Activated T-cell treated with anti-CD3 and anti-CD28 coated beads, Interleukin-2, amount 50 U/mL, for 1 hour (primary cell): ENCODE measurements at places on chromosomes 2 and 18.

DNA sequence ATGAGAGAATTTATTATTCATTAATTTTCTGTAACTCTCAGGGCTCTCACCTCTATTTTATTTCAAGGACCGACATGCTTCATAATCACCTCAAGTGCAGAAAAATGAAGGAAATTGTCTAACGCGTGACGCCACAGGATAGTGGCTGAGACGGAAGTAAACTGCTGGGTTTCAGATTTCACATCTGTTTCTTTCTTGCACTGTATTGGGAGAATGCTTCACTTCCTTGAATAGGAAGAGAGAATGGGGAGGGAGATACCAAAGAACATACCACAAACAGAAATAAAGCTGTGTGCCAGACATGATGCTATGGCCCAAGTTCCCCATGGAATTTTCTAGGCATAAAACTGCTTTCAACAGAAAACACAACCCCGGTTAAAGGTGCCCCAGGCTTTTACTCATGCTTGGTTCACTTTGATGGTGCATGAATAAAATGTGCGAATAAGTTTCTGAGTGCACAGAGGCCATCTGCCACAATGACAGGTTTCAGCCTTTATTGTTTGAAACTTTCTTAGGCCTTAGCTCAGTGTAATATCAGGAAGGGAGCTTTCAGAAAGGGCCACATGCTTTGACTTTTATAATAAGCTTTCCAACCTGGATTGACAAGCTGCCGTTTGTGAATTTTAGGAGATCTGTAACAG is 1116.4 kb downstream of the SOCS6 start:
- no peak for DNase-seq

- no peak for DNase-seq
Measured at GRCh38 chr2:129885735-129886134, 93.7 kb upstream of the RAB6C start.

DNA sequence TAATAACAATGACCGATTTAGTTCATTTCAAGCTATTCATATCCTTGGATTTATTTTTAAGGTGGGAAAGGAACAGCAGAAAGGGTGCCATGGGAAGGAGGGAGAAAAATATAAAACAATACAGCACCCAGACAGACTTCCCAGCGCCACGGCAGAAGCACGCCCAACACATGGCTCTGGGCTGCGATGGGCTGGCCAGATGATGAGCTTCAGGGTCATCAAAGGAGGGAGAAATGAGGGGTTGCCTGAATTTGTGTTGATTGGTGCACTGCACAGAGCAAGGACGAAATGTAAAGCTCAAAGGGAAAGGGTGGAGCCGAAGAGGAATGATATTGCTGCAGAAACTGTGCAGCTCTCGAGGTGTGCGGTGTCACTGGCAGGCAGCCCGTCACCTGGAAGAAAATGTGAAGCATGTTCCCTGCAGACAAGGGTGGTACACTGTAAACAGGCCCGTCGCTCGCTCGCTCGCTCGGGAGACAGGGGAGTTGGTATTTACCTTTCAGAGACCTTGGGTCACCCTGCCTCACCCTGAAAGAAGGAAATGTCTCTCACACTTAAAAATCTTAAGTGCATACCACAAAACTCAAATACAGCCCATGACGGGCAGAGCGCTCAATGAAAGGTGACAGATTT is 195.5 kb upstream of the CTAGE1 start:
- DNase-seq, result no peak

GRCh38 chr2:237529452-237530402 is 36.6 kb upstream of the PRLH start:
- no peak for DNase-seq

DNA sequence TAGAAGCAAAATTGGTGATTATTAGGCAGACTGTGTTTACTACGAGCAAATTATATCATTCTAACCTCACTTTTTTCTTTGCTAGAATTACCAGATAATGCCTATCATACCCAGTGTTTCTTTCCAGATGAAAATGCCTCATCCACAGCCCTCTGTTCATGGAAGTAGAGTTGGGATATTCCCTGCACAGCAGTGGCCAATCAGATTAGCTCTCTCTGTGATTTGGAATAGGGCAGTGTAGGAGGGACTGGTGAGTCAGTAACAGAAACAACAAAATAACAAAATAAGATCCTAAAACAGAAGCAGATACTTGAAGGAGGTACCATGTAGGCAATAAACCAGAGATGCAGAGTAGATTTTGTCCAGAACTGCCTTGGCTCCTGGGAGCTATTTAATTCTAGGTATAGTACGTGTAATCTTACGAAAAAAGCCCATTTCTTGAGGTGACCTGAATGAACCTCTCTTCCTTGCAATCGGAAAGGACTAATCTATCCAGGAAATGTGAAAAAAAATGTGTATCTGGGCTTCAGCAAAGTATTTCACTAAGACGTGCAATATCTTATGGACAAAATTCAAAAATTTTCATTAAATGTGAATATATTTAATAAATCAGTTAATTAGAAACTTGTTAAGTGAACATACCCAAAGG is 18.4 kb upstream of the TMEM17 start:
- no peak for DNase-seq

DNA sequence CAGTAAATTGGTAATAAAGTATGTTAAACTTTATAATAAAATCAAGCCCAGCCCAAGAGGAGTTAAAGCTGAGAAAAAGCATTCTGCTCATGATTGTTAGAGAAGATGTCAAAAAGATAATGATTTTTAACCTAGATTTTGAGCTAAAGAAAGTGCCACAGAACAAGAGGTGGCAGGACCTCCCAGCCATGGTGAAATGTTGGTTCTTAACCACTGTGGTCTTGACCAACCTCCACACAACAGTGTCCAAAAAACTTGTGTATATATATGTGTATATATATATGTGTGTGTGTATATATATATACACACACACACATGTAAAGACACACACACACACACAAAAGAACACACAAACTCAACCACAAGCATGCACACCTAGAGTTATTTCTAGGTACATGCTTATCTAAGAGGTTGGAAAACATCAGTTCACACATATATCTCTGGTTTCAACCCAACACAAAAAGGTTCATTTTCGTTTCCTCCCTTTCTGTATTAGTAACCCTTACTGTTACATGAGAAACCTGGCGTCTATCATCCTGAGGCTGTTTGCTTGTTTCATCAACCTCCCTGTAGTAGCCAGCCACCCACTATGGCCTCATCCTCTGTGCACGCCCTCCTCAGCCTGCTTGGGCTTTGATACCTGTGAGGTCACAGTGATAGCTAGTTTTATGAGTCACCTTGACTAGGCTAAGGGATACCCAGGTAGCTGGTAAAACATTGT is 631.8 kb upstream of the ID2 start:
- no peak for DNase-seq

DNA sequence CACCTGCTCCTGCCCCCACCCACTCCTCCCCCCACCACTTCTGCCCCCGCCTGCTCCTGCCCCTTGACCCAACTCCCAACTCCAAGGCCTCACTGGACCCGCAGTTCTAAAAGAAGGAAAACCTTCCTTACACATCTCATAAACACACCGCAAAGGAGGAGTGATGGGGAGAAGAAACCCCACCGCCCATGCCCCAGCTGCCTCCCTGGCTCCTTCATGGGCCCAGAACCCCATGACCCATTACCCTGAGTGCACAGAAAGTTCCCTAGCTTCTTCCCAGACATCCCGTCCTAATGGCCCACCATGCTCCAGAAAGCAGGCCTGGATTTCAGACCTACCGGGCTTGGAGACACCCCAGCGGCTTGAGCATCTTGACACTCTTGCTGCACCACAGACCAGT is 17.8 kb upstream of the CNDP2 start:
- DNase-seq, result no peak

DNA sequence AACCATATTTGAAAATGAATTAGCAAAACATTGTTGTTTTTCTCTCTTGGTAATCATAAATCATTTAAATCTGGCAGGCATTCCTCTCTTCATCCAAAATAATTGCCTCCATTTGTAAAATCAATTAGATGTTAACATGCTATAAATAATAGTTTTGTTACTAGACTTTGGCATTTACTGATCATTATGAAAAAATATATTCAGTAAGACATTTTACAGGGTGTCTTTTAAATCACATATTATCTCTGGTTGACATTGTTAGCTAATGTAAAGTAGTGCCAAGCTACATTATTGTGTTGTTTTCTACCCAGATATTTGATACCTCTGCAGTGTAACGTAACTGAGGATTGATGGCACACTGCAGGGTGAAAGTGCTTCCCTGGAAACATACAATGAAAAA is 31.8 kb upstream of the DLX1 start:
- no peak for DNase-seq

DNA sequence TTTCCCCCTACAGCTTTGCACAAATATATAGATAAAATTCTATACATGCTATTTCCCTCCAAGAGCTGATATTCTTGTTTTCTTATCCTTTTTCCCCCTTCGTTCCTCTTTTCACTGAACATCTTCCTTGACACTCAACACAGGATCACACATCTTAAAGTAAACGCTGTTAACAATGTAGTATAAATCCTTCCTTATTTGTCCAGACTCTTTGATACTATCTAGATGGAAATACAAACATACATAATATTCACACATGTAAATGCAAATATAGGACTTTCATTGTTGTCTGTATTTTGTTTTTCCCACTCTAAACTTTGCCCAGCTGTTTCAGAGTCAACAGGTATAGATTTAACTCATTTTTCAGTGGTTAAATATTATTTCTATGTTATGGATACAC is 3.0 kb upstream of the TACR1 start:
- no peak for DNase-seq

GRCh38 chr2:37590119-37590571 is 81.3 kb downstream of the CDC42EP3 start:
- DNase-seq, result no peak

GRCh38 chr2:205864491-205864890 is 182.2 kb downstream of the NRP2 start:
- no peak for DNase-seq

- no peak for DNase-seq
Measured at GRCh38 chr18:67514901-67515540, 1.5 kb downstream of the DSEL start.

DNA sequence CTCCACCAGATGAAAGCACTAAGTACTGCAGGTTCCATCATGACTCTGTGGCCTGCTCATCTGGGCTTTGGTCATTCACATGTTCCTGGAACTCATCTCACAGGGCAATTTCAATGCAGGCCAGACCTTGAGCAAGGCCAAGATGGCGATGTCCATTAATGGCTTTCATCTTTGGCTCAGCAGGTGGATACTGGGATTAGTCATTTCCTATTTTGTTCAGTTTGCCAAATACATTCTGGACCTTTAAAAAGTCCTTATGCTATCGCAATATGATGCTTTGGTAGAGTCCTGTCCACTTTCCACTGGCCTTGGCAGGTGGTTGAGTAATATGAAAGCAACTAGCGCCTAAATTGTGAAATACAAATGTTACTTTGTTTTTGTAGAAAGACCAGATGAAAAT is 170.1 kb upstream of the REV1 start:
- no peak for DNase-seq

DNA sequence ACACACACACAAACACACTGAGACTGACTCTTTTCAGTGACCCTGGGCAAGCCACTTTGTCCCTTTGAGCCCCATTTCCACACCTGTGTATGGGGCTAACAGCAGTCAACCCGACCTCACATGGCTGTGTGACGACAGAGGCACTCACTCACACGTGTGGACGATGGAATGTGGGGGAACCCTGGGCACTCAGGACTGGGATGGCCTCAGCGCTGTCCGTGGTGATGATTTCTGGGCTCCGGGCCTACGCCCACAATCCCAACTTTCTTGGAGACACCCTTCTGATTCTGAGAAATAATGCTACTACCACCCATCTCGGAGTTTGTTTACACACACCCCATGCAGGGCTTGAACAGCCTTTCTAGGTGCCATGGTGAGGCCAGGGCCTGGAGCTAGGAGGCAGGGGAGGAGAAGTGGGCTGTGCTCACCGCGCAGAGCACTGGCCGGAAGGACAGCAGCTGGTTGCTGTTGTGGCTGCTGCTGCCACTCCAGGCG is 1.5 kb downstream of the CRYBA2 start:
- no peak for DNase-seq

GRCh38 chr2:222074674-222075073 is 224.1 kb downstream of the PAX3 start:
- no peak for DNase-seq

DNA sequence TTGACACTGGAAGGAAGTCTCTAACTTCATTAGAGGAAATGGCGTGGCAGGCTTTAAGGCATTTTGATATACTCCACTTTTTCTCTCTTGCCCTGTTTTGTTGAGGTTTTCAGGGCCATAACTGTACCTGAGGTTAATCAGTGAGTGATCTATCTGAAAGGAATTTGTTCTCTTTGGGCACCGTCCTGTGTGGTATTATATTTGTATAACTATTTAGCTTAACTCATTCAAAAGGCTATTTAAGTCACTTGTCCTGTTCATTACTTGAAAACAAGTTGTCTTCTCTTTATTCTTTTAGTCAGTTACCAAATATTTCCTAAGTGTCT is 180.4 kb downstream of the NEDD4L start:
- DNase-seq, result no peak

GRCh38 chr2:65421432-65421748 is 11.0 kb downstream of the SPRED2 start:
- no peak for DNase-seq

DNA sequence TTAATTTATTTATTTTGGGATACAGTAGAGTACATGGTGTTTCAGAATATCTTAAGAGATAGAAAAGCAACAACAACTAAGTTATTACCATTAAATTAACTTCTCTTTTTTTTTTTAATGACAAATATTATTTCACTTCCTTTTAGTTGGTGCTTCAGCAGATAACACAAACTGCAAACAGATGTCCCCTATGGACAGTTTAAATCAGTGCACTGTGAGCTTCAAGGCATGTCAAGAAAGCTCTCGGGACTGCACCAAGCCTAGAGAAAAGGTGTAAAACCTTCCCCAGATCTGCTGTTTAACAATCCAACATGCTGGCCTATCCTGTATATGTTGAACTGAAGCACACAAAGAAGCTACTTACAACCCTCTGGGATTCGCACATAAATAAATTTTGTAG is 122.7 kb downstream of the TCF4 start:
- no peak for DNase-seq

- DNase-seq, result no peak
Measured at GRCh38 chr2:210009126-210009525, 6.7 kb downstream of the RPE start.

DNA sequence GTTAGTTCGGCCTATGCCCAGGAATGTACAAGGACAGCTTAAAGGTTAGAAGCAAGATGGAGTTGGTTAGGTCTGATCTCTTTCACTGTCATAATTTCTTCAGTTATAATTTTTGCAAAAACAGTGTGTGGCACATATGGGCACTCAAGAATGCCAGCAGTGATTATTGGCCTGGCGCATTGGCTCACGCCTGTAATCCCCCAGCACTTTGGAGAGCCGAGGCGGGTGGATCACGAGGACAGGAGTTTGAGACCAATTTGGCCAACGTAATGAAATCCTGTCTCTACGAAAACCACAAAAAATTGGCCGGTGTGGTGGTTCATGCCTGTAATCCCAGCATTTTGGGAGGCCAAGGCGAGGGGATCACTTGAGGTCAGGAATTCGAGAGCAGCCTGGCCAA is 75.7 kb upstream of the MSH2 start:
- DNase-seq, result no peak

GRCh38 chr2:170467568-170468422 is 247.3 kb upstream of the SP5 start:
- no peak for DNase-seq

- DNase-seq, result no peak
Measured at GRCh38 chr2:4151521-4151920, 448.1 kb downstream of the DCDC2C start.
